NCI-H524 (cell line): ENCODE measurements at places on chromosomes 5 and 9.

- no peak for DNase-seq
Observed at GRCh38 chr9:136670576-136671253, 8.0 kb downstream of the EGFL7 start.

DNA sequence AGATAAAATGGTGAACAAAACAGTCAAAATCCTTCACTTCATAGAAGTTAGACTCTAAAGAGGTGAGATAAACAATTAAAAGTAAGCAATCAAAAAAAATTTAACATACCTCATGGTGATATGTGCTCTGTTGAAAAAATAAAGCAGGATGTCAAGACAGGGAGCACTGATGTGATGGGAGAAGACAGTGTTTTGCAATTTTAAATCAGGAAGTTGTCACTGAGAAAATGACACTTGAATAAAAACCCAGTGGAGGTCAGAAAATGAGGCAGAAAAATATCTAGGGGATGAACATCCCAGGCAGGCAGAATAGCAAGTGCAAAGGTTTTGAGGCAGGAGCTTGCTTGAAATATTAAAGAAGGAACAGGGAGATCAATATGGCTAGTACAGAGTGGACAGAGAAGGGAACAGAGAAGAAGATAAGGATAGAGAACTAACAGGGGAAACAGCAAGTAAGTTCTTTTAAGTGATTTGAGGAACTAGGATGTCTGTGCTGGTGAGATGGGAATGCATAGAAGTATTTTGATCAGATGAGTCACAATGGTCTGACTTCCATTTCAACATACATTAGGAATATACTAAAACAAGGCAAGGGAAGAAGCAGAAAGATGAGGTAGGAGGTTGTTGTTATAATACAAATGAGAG is 130.4 kb downstream of the CHSY3 start:
- no peak for DNase-seq

DNA sequence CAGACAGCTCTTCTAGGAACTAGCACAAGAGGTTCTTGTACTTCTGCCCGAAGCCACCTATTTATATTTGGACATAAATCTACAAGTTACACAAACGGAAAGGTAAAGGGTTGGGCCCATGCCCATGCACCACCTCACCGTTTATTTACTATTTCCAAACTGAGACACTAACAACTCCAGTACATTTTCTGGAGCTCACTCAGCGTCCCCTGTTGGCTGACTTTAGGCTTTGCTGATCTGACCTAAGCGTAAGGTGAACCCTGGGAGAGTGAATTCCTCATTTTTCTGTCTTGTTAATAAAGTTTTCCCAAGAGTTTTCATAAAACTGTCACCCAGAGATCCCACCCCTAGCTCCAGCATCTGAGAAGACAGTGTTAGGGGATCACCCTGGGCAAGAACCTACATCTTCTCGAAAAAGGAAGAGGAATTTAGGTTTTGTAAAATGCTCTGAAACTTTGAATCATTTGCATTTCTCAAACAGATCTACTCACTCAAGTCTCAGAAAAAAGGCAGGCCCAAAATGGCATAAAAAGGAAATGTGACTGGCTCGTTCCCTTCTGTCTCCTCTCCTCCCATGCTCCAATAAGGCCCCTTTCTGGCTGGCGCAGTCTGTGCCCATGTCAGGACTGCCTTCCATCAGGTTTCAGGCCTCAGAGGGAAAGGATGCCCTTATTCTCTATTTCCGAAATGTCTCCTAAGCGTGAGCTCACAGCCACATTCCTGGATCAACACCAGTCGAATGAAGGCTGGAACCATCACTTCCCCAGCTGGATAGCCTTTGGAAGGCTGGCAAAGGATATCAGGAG is 201.3 kb downstream of the FANCC start:
- DNase-seq: no peak

DNA sequence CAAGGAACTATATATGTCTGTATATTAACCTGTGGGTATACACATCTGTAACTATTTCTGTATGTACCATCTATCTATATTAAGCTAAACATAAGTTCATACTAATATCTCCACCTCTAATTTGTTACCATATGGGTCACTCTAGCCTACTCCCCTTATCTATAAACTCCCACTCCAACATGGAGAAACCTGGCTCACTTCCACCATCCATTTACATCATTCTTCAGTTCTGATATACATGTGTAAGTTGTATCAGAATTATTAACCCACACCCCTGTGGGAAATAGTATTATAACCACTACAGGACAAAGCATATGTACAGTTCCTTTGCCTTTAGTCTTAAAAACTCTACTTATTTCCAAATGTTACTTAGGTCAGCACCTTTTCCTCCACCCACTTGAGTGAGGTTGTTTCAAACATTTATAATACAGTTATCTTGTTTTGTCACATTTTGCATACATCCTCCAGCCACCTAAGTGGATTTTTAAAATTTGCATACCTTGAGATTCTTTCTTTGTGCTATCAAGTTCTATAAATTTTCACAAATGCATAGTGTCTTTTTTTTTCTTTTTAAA is 10.6 kb downstream of the NDFIP1 start:
- no peak for DNase-seq

DNA sequence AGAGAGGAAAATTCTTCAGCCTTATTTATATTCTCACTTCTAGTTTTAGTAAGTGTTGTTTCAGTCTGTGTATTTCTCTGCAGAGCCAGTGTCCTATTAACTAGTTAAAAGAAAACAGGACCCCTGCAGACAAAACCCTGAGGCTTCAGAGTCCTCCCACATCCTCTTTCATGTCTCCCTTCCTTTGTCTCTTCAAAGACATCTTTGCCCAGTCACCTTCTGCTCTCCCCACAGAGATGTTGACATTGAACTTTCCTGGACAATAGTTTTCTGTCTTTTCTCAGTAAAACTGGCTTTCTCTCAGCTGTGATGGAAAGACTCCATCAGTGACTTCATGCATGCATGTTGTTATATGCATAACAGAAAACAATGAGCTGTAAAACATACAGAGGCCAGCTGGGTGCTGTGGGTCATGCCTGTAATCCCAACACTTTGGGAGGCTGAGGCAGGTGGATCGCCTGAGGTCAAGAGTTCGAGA is 20.2 kb downstream of the GRAMD2B start:
- DNase-seq: no peak

GRCh38 chr9:76716085-76716672 is 48.1 kb upstream of the PCA3 start:
- DNase-seq: no peak

GRCh38 chr9:116939614-116940013 is 252.5 kb downstream of the TRIM32 start:
- DNase-seq: no peak

DNA sequence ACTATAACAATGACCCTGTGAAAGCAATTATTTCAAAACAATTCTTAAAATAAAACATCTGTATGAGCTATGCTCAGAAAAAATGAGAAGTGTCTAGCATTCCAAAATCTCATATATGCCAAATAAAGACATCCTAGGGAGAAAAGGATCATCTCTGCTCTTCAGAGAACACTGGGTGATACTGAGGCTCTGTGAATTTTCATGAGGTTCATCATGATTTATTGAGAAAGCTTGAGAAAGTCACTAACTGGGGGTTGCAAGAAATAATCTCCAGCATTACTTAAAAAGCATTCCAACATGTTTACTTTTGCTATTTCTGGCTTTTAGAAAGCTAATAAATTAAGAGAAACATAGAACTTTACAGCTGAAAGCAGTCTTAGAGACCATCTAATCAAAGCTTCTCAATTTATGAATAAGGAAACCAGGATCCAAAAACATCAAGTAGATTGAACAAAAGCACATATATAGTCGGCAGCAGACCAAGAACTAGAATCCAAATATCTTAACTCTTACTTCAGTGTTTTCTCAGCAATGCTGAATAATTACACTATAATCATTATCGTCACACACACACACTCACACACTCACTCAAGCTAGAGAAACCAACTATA is 372.8 kb downstream of the NR2F1-AS1 start:
- DNase-seq: no peak

DNA sequence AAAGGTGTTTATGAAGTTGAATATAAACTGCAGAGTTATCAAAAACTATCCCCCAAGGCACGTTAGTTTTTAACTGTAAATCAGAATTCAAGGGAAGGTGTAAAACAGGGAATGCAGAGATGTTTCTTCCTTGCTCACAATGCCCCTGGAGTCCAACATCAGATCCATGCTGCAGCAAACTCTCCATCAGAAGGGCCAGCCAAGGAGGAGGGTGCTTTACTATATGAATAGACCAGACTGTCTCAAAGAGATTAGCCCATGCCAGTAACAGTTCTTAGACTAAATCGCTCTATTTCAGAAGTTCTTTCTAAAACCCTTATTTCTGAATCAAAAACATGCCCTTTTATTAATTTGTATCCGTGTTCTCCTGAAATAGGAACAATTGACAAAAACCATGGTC is 362.8 kb upstream of the RPS23 start:
- peak; percentile 18 for DNase-seq

DNA sequence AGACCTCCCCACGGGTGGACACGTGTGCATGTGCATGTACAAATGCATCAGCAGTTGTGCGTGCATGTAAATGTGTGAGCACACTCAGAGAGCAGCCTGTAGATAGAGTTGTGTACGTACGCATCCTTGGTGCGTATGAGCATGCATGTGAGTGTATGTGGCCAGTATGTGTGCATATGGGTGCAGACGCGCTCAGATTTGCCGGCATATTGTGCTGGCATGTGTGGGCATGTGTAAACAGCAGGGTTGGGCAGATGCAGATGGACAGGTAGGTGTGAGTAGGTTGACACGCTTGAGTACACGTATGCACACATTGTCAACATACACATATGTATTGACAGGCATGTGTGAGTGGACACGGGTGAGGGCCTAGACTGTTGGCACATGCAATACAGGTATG is 56.5 kb downstream of the LMX1B start:
- no peak for DNase-seq

DNA sequence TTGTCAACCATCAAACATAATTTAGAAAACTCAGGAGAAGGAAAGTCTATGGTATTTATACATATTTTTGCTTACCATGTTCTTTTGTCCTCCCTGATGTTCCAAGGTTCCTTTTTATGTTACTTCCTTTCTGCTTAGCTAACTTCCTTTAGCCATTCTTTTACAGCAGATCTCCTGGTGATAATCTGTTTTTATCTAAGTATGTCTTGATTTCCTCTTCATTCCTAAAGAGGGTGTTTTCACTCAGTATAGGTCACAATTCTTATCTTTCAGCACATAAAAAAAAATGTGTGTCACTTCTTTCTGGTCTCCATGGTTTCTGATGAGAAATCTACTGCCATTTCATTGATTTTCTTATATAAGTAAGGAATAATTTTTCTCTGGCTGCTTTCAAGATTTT is 384.4 kb upstream of the PDE4D start:
- DNase-seq: no peak
